Stimulated activated CD8-positive, alpha-beta memory T cell treated with anti-CD3 and anti-CD28 coated beads, Interleukin-7, amount 100 ng/mL, for 48 hours (primary cell): ENCODE measurements at places on chromosomes 13 and 19.

DNA sequence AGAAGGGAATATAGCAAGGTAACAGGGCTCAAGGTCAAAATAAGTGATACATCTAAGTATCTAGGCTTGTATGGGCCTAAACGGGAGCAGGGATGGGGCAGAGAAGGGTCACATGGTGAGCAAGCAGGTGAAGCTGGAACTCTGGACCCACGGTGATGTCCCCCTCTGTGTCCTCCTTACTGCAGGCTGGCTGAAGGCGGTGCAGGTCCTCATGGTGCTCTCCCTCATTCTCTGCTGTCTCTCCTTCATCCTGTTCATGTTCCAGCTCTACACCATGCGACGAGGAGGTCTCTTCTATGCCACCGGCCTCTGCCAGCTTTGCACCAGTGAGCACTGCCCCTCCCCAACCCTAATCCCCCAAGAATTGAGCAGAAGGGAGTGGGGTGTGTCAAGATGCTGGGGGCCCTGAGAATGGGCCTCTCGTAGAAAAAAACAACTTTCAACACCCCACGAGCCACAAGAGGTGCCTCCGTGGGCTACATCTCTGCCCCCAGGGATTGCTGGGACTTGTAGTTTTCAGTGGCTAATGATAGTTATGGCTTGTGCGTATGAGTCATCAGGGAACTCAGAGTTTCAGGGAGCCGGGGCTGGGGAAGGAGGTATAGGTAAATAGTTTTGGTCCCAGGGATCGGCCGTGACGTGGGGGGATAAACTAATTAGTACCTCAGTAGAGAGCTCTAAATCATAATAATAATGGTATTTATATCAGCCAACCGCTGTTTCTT is 4.0 kb downstream of the EMP3 start:
- DNase-seq, result no peak

GRCh38 chr13:79435561-79435990 is 29.5 kb upstream of the RBM26 start:
- DNase-seq, result no peak

GRCh38 chr13:71865874-71866334 is 1.1 kb downstream of the DACH1 start:
- no peak for DNase-seq

- DNase-seq, result peak; percentile 94
Measured at GRCh38 chr19:41945135-41945766, 13.9 kb downstream of the RABAC1 start.

- no peak for DNase-seq
Measured at GRCh38 chr13:76164290-76164689, 528.2 kb downstream of the LMO7 start.

DNA sequence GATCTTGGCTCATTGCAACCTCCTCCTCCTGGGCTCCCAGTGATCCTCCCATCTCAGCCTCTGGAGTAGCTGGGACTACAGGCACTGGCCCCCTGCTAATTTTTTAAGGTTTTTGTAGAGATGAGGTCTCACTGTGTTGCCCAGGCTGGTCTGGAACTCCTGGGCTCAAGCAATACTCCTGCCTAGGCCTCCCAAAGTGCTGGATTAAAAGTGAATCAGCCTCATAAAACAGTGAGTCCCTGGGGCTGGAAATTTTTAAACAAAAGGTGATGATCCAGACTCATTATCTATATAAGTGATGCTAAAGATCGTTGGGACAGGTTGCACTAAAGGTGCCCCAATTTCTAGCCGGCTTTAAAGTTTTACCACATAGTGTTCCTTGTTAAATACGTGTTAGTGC is 112.7 kb downstream of the LMO7 start:
- no peak for DNase-seq

DNA sequence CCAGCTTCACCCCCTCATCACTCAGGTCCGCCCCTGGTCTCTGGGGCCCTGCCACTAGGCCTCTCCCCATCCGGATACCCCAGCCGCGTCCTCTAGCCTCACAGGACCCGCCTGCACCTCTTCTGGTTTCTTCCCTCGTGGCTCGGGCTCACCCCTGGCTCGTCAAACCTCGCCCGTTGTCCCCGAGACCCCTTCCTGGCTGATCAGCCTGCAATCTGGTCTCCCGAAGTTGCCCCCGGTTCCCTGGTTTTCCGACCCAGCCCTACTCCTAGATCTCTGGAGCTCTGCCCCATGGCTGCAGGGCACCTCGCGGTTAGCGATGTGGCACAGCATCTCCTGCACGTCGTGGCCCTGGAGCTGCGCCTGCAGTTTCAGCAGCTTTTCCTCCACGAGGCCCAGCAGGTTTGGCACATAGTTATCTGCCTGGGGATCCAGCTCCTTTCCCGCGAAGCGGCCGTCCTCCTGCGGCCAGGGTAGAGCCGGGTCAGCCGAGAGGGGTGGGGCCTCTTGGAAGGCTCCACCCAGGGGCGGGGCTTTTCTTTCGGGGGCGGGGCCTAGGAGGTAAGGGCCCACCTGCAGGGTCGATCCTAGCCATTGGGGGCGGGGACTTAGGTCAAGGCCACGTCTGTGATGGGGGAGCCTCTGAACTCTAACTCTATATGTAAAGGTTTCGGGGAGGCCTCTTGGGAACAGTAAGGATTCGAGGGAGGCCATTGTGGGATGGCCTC is 2.4 kb upstream of the RGL3 start:
- DNase-seq, result no peak

GRCh38 chr13:78121459-78122348 is 203.1 kb upstream of the EDNRB start:
- peak; percentile 5 for DNase-seq

DNA sequence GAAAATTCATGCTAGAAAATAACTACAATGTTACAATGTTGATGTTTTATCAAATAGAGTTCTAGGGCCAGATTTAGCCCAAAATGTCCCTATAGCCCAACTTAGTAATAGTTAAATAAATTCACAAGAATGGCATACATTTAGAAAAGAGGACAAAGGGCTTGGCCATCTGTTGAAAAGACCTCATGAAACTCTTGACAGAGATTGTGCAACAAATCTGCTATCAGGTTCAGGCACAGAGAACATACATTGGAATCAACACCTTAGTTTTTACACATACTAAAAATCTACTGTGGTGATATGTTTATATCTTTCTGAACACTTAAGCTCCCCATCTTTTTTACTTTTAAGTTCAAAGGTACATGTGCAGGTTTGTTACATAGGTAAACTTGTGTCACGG is 298.3 kb upstream of the DACH1 start:
- DNase-seq, result no peak

DNA sequence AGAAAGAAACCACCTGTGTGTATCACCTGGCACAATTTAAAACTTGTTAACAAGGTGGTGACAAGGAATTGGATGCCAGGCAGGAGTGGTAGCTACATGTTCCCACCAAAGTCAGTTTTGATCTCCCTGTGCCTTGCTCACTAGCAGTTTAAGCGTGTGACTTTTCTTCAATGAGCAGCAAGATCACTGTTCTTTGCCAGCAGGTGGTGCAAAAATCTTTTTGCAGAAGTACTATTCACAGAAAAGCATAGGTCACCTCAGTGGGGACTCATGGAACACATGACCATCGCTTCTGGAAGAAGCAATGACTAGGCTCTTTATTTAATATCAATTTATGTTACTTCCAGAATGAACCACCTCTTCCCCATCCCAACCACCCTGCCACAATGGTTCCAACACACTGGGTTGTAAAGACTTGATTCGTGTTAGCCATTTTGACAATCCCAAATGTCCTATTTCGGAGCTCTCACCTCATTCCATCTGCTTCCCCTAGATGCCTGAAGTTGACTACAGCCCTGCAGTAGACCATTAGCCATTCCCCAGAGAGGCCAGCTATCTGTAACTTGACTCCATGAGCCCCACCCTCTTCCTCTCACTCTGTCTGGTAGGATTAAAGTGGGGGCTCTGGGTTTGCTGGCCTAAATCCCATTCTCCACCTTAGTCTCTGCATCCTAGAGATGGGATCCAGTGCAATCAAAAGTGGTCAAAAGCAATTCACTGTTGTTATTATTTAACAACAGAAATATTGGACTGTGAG is 59.1 kb upstream of the TNFRSF19 start:
- no peak for DNase-seq

- DNase-seq, result no peak
Measured at GRCh38 chr19:7879836-7880235, 5.6 kb upstream of the PRR36 start.

DNA sequence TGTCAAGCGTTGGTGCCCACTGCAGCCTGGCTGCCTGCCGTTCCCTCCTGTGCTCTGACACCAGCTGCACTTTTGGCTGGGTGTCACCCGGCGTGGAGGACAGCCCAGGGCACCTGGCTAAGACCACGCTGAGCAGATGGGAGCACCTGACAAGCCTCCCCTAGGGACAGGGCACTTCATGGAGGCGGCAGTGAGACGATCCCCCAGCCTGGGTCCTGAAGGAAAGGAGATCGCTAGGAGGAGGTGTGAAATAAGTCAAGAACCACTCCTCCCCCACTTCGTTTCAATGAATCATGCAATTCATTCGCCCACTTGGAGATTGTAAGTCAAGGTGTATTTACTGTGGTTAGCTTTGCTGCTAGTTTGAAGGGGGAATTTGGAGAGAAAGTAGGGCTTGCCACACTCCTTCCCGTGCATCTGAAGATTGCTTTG is 38.8 kb downstream of the VSTM2B start:
- no peak for DNase-seq

DNA sequence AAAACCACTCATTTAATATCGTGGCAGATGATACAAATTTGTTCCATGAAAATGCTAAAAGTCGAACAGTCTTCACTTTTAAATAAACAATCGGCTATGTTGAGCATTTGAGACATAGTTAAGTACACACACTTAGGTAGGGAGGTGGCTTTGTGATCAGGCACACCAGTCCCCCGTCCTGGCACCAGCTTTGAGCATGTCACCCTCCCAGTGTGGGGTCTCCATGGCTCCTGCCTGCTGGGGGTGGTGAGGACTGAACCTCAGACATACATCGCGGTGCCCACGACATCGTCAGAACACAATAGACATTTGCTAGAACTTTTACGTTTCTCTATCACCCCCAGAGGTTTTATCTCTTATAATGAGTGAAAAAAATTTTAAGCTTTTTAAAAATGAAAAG is 62.0 kb downstream of the RFX2 start:
- DNase-seq, result no peak

DNA sequence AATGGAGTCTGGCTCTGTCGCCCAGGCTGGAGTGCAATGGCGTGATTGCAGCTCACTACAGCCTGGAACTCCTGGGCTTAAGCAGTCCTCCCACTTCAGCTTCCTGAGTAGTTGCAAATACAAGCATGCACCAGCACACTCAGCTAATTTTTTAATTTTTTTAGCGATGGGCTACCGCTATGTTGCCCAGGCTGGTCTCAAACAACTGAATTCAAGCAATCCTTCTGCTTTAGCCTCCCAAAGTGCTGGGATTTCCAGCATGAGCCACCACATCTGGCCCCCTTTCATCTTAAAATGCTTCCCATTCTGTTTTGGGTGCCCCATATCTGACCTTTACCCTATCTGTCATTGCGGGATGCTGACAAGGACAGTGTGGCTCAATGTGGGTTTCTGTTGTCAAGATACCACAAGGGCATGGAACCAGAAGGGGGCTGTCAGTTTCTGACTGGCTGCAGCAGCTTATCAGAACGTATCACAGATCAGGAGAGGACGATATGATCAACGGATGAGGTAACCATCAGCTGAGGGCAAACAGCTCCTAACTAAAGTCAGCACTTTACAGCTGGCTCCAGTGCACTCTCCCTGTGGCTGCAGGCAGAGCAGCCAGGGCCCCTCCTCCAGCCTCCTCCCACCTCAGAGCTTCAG is 32.4 kb downstream of the GPR42 start:
- DNase-seq, result no peak

GRCh38 chr19:30999726-31000125 is 349.5 kb downstream of the TSHZ3 start:
- DNase-seq, result no peak

DNA sequence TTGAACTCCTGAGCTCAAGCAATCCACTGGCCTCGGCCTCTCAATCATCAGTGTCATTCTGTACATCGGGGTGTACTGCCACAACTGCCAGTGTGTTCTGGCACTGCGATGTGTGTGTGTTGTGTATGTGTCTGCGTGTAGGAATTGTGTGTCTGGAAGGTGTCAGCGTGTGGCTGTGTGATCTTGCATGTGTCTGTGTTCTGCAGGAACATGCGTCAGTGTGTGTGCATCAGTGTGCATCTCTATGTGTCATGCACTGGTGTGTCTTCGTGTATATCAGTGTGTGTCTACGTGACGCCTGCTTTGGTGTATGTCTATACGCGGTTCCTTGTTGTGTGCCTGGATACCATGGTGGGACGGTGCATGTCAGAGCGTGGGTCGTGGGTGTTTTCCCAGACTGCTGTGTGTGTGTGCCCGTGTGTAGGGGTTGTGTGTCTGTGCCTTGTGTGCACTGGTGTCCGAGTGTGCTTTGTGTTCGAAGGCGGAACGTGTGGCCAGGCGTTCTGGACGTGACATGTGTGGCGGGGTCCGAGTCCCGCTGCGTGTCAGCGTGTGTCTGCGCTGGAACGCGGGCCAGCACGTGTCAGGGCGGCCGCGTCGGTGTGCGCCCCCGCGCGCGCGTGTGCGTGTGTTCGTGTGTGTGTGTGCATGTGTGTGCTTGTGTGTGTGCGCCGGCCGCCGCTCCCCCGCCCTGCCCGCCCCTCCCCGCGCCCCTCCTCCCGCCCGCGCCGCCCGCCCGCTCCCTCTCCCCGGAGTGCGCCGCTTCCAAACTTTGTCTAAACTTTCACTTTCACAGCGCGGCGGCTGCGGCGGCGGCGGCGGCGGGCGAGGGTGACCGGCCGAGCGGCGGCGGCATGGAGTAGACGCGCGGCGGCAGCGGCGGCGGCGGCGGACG is at the start of gene NFIX:
Gene NFIX (plus strand): TSS at position 775 of the 895 bp plus-strand sequence. CDS start 363 bp downstream, outside the sequence.
- DNase-seq, result no peak

GRCh38 chr13:97107815-97108529 is 113.7 kb upstream of the OXGR1 start:
- DNase-seq, result no peak

GRCh38 chr13:21478881-21479808 is 20.0 kb upstream of the ZDHHC20 start:
- DNase-seq, result no peak

- DNase-seq, result no peak
Measured at GRCh38 chr19:55485439-55486011, 537 bp downstream of the NAT14 start.

DNA sequence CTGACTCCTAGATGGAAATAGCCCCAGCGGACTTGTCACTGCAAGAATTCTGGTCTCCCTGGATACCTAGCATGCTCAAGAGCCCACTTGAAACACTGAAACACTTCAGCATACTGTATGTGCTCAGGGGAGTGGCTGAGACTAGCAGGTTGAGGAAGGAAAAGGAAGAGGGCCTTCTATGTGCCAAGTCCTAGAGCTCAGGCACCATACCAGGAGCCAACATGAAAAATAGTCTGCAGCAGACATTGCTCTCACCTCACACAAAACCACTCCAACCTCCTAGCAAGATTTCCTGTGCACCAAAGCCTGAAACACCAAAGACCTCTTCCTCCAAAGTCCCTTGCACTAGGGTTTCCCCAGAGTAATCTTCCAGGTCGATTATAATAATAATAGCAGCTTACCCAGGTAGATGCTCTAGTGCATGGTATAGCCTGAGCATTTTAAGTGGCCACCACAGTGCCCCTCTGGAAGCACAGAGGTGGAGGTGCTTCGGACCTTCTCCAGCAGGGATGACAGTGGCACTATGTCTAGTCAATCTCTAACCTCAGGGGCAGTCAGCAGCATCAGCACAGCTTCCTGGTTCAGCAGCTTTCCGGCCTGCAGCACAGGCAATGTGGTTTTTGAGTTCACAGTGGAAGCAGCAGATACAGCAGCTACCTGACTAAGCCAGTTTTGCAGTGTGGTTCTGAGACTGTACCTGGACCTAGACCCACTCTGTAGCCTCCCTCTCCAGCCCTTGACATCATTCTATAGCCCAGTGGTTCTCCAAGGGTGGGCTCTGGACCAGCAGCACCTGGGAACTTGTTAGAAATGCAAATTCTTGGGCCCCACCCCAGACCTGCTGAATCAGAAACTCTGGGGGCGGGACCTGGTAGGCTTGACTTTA is 45.6 kb upstream of the UBE2L5 start:
- no peak for DNase-seq
